ENCODE measurements at places on chromosomes 2 and 18.

DNA sequence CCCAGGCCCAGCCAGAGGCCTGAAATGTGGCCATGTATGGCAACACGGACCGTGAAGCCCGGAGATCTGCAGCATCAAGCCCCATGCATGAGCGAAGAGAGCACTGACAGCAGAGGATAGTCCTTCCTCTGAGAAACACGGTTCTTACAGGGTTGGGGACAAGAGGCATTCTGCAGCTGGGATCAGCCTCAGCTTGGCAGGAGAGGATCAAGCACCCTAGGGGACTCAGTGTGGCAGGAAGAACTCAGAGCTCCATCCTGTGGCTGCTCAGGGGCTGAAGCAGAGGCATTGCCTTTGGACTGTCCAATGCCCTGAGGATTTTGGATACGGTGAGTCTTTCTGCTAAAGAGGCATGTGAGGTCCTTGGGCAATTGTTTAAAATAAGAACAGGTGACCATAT, 368.7 kb downstream of the ZNF516 start:
- DNase-seq, result no peak

DNA sequence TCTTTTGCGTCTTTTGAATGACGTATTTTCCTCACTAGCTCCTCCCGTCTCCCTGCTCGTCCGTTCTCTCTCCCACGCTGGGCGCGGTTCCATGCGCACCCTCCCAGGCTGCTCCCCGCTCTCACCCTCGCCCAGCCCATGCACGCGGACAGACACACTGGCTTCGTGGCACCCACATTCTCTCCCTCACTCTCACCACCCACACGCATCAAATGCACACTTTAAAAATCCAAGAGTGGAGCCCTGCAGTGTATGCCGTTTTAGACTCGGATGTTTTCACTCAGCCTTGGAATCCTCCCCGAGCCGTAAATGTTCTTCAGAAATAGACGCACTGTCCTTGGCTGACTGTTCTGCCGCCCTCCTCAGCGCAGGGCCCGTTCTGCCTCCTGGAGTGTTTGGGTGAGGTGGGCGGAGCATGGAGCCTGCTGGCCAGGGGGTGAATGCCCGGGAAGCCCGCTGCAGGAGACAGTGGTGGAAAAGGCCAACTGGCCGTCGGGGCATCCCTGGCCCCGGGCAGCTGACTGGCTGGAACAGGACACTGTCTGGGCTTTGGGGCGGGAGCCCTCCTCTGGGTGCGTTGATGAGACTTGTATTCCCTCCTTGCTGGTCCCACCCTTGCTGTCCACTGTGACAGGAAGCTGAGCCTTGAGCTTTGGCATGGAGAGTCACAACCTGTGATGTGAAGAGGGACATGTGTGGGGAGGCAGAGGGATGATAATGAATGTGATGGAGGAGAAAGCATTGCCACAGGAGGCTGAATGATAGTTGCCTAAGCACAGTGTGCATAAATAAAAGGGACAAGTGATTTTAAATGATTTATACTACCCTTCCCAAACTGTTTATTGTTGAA, 35.4 kb upstream of the LYPD6B start:
- no peak for DNase-seq

- DNase-seq, result no peak
Measured at GRCh38 chr18:10379522-10379921, 74.9 kb upstream of the APCDD1 start.

- no peak for DNase-seq
Measured at GRCh38 chr2:223786943-223787342, 50.4 kb downstream of the AP1S3 start.

GRCh38 chr2:225428360-225428759, 28.9 kb downstream of the NYAP2 start:
- DNase-seq, result no peak

GRCh38 chr2:74764429-74765272, 69.3 kb upstream of the HK2 start:
- DNase-seq, result no peak

GRCh38 chr18:26227051-26227670, 916 bp downstream of the TAF4B start:
- no peak for DNase-seq

DNA sequence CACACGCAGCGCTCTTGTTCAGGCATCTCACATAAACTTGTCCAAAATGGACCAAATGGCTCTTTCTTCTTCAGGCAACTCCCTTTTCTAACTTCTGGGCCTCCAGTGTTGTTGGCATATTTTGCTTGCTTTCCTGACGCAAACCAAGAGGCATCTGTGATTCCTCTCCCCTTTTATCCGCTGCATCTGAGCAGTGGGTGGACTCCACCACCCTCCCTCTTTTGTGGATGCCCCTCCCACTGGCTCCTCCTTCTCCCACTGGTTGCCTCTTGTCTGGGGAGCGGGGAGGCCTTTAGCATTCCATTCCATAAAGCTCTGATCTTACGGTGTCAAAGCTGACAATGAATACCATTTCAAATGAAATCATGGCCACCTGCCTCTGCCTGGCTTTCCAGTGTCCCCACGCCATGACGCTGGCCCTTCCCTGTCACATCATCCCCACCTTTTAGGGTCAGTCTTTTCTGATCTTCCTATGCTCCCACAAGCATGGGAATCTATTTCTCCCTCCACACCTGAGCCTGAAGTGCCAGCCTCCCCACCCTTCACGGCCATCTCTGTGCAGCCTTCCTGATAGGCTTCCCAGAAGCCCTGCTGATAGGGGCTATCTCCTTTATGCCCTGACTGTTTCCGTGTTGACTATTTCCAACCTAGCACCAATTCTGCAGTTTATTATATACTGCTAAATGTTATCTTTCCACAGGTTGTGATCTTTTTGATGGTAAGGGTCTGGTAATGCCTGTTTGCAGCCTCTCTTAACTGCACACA, 51.5 kb downstream of the RPL37A start:
- DNase-seq, result no peak

GRCh38 chr2:10561288-10562035, 113.3 kb upstream of the ODC1 start:
- DNase-seq, result no peak

- no peak for DNase-seq
Measured at GRCh38 chr2:105604938-105605337, 139.8 kb upstream of the NCK2 start.

DNA sequence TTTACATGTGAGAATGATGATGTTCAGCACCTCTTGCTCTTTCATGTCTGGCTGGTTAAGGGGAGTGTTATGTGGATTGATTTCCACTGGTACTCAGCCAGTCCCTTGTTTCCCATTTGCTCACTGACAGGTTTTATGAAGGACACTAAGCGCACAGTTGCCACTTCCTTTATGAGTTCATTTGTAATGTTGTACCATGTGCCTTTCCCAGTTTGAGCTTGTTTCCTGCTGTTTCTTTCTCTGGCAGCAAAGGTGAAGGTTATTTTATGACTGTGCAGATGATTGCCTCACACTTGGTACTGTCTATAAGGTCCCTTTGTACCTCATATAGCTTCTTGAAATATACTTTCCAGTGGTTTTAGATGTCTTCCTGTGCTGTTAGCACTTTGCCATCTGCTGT, 1700.5 kb upstream of the TMEFF2 start:
- DNase-seq, result no peak

DNA sequence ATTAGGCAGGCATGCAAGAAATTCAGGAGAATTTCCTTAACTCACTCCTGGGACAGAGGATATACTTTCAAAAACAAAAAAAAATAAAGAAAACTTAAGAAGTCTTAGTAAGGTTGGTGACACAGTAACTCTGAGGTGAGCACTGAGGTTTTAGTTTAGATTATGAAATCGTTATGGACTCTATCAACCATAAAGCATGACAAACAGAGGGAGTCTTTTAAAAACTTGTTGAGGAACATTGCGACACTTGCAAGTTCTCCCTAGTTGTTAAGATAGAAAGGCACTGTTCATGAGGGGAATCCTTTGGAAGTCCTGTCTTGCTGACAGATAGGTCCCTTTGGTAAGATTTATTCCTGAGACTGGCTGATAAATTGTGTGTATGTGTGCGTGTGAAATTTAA, 194.3 kb upstream of the ERBB4 start:
- no peak for DNase-seq

DNA sequence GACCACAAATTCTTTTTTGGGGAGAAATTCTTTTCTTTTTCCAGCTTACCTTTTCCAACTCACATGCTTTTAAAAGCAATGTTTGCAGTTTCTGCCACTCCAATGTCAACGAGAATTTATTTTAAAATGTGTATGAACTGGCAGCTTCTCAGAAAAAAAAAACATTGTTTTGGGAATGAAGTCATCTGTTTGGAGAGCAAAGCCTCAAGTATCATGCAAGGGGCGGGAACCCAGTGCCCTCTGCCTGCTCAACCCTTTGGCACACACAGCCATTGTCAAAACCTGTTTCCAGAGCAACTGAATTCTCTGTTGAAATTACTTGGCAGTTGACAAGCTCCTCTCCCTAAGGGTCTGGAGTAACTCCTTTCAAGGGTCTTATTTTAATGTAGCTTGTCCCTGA, 128.5 kb downstream of the QPCT start:
- no peak for DNase-seq

DNA sequence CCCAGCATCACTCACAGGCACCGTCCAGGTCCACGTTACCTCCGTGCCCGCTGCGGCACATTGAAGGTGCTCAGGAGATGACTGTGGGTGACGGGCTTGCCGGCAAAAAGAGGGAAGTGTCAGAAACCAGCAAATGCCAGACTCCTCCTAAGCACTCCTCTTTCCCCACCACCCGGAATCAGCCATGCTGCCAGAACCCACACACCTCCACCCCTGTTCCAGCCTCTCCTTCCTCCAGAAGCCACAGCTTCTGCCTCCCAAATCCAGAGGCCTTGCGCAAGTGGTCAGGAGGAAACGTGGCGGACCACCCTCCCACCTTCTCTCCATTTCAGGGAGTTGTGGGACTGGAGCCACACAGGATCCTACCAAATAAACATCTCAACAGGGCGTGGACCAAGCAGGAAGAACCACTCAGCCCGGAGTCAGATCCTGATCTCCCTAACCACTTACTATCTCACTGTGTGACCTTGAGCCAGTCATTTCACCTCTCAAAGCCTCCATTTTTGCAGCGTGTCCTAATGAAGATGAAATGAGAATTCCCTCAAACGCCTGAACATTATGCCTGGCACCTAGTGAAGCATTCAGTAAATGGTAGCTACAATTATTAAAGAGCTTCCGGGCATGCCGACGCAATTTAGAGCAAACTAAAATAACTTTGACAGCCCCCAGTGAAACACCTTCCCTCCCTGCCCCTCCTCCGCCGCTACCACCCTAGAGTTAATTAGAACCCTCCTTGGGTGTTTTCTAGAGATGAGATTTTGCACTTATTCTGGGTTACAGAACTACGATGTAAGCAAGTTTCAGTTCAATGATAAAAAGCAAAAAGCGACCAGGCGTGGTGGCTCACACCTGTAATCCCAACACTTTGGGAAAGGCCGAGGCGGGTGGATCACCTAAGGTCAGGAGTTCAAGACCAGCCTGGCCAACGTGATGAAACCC, 32.9 kb downstream of the SMAD7 start:
- DNase-seq, result no peak

GRCh38 chr2:84449711-84450110, 9.4 kb downstream of the SUCLG1 start:
- no peak for DNase-seq

DNA sequence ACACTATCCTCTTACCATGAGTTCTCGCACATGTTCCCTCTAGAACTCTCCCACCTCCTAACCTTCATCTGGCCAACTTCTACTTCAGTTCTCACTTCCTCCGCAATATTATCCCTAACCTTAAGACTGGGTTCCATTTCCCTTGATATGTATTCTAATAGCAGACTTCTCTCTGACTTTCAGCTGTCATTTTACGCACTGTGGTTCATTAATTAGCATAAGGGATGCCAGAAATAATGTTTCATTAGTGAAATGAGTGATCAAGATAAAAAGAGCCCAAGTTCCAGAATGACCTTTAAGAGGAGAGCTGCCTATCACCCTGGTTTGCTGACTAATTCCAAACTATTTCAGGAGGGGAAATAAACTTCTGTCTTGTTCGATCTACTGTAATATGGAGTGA, 108.6 kb upstream of the CCDC150 start:
- no peak for DNase-seq

GRCh38 chr2:70779491-70779890, 11.0 kb downstream of the FIGLA start:
- no peak for DNase-seq
